ENCODE measurements at places on chromosomes 4 and X. TPM values are rescaled to one million over a fixed set of nuclear protein-coding genes. Genes with fewer than 3 reads are reported as not detected.

DNA sequence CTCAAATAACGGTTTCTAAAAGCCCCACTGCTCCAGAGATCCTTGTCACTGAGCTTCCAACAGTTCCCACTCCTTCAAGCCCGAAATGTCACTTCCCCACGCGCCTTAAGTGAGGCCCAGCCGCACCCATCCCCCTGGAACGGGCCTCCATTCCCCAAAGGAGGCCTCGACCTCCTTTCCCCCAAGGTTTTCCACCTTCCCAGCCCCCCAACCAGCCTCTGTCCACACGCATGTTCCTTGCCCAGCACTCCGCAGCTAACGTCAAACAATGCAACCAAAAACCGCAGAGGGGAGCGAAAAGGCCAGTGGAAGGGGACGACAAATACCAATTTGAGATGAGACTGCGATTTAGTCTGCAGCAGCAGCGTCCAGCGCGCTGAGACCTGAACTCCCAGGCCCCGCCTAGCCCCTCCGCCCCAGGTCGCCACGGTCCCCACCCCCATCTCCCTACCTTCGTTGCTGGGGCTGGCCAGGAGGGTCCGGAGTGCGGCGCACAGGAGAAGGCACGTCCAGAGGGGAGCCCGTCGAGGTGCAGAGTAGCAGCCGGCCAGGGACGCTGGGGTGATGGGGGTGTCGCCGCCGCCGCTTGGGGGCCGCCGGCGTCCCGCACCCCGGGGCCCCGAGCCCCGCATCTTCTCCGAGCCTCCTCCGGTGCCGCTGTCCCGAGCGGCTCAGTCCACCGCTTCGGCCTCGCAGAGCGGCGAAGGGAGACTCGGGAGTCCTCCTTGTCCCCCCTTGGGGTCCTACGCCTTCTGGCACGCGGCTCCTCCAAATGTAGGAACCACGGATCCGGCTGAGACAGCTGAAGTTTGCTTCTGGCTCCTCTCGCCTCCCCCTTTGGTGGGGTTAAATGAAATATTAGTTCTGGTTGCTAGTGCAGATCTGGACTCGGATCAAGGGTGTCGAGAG is 924 bp downstream of the EPHA5 start:
- DNase-seq: no peak

DNA sequence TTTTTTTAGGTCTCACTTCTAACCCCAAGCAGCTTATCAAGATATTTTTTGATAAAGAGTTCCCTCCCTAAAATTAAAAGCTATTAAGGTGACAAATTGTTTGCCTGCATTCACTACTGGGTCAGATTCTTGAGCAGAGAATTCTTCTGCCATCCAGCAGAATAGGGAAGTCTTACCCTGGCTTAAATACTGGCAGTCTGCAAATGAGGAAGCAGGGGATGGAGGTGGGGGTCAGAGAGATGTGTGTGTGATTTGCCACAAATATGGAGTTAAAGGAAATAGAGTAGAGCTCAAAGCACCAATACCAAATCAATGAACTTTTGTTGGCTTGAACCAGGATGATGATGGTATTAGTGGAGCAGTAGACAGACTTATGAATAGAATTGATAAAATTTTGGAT is 122.2 kb downstream of the ANXA5 start:
- DNase-seq: no peak

DNA sequence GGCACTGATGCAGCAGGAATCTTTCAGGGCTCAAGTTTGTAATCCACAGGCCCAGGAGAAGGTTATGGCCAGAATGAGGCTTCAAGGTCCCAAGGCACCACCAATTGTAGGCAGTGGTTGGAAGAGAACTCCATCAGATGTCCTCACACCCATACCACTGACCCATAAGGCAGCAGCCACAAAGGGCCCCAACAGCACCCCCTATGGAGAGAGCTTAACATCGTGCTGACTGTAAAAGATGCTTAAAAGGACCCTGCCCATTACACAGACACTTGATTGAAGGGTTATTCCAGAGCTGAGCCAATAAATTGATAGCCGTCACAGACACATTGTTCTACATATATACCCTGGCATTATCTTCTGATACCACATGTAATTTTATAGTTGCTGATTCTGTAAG is 113.7 kb downstream of the SOWAHB start:
- no peak for DNase-seq

GRCh38 chrX:9235722-9236121 is 201.8 kb upstream of the FAM9B start:
- DNase-seq: no peak

DNA sequence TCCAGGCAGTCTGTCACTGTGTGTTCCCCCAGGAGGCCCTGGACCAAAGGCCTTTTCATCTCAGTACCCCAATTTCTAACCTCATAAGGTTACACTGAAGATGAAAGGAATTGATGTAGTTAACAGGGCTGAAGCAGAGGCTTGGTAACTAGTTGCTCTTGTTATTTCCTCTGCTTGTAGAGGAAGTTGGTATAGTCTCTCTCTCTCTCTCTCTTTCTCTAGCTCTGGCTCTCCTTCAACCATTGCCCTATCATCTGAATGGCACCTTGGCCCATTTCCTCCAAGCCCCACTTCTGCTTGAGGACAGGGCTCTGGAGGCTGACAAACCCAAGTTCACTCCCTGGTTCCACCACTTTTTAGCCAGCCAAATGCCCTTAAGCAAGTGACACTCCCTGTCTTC is 96.1 kb downstream of the MAMLD1 start:
- DNase-seq: no peak

DNA sequence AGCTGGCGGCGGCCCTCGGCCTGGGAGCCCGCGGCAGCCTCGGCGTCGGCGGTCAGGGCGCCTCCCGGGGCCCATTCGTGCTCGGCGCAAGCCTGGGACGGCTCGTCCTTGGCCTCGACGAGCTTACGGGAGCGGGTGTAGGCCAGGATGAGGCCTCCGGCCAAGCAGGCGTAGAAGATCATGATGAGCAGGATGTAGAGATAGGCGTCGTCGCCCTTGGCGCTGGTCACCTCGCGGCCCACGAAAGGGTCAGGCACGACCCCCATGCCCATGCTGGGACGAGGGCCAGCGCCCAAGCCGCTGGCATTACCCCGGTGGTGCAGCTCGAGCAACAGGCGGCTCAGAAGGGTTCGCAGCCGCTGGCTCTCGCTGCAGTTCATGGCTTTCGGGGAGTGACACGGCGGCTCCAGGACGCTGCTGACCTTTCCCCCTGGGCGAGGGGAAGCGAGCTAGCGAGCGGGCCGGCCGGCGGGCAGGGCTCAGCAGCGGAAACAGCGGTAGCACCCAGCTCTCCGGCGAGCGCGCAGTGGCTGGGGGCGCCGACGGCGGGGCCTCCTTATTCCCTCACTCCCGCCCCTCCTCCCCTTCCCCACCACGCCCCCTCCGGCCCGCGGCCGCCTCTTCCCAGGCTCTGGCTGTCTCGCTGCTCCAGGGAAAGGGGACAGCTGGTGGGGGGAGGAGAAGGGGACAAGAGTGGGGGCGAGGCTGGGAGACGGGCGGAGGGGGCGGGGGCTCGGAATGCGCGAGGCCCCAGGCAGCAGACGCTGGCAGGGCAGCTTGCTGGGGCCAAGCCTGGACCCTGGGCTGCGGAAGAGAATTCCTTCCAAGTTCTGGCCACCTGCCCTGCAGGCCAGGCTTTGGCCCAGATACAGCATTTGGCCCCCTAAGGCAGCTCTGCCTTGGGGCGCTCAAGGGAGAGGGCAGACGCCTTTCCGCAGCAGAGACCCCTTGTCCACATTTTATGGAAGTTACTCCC is at the start of gene KCNE5:
KCNE5 (minus strand) TSS at position 532 of the 976 bp plus-strand sequence; CDS start at position 380, 152 bp downstream.
- no peak for DNase-seq

DNA sequence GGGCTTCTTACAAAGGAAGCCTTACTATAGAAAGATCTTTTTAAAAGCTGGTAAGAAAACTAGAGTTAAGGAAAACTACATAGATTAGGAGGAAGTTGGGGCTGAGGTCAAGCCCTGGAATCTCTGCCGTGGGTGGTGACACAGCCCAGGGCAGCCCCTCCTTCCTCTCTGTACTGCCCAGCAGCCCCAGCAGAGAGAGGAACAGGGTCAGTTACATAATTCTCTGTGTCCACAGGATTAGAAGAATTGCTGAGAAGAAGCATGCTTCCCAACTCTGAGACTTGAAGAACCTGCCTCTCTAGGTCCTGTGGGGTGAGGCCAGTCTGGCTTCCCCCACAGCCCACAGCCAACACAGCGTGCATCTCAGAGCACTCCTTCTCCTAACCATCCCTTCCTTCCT is 9.2 kb upstream of the ABLIM2 start:
- no peak for DNase-seq

DNA sequence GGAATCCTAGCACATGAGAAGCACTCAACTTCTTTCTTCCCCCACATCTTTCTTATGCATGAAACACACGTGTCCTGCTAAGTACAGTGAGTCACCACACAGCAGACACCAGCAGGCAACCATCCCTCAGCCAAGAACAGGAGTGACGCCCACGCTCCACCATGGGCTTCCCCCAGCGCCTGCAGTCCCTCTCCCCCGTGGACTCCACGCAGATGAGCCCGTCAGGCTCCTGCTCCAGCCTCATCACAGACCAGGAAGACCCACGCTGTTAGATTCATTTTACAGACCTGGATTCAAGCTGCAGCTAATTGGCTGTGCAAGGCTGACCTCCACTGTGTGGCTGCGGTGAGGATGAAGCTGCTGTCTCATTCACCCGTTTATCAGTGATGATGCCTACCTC is 16.7 kb downstream of the HMX1 start:
- no peak for DNase-seq

- DNase-seq: no peak
Observed at GRCh38 chrX:44003975-44004374, 30.8 kb upstream of the NDP start.

DNA sequence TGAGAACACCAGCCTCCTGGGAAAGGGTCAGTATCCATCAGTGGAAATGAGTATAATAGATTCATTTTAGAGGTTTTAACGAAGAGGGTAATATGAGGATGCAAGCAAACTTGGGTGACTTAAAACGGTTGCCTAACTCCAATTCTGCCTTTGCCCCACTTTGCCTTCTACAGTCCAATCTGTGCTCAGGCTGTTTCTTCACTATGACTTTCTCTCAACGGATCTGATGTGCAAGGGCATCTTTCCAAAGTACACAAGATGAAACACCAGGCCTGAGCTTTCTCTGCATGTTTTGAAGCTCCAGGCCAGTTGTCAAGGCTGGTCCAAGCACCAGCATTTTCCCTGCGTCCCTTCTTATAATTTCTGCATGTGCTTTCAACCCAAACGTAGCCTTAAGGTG is 68.0 kb upstream of the TMEM164 start:
- no peak for DNase-seq

The KLHL4 gene
- not detected for total RNA-seq

Data from activated CD4-positive, alpha-beta T cell treated with anti-CD3 and anti-CD28 coated beads, Interleukin-2, amount 10 ng/mL, durations not matched to agents 24 days and 14 days (primary cell).